ENCODE measurements at places on chromosomes 4 and X.

DNA sequence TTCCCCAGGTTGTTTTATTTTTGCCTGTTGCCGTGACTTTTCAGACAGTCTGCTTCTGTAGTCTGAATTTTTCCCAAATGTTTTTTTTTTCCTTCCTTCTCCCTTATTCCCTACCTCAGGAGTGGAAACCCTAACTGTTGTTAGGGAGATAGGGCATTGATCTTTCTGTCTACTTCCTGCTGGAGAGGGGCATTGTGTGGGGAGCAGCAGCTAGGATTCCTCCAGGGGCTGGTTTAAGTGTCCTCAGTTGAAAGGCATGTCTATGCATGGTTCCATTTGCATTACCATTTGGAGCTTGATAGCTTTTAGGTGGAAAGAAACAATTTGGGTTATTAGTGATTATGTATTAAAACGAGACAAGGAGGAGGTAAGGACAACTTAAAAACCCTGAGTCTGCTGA lies 383.9 kb downstream of the DCAF12L2 start:
- no peak for DNase-seq

DNA sequence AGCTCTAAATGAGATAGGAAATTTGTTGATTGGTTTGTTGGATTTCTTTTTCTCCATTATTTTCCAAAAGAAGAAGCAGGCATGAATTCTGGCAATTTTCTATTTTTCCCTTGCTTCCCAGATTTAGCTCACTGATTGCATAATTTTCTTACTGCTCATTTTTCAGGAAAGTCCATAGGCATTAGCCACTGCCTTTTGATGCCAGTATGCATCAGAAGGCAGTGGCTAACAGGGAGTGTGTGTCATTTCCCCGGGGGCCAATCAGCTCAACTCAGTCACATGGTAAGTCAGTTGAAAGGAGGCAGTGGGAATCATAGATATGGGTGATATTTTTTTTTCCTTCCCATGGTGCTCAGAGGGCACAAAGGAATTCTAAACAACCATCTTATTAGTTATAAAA lies 156.7 kb downstream of the TRIML1 start:
- peak; percentile 14 for DNase-seq

DNA sequence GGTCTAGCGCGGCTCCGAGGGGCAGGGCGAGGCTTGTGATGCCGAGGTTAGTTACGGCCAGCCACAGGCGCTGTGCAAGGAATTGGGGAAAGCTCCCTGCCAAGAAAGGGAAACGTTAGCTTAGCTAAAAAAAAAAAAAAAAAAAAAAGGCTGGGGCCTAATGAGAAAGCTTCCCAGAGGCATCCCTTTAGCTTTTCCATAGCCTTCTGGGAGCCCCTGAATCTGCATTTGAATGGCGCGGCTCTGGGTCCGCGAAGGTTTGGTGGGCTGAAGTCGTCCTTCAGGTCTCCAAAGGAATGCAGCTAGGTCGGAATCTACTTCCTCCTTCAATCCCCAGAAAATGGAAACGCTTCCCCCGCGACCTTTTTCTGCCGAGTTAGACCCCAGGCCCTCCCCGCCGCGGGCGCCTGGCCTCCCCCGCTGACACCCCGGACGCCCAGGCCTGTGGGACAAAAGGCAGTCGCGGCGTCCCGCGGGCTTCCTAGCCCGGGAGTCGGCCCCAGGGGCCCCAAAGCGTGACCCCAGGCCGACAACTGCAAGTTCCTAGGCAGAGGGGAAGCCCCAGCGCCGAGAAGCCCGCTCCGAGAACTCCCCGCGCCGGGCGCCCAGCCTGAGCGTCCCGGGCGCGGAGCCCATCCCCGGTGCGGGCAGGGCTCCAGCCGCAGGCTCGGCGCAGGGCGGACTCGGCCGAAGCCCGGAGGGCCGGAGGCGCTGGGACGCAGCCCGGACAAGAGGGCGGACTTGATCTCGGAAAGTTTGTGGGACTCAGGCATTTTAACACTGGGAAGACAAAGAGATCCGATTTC lies 605 bp upstream of the FAT1 start:
- peak; percentile 64 for DNase-seq

GRCh38 chr4:153483432-153484418 lies 17.6 kb downstream of the TMEM131L start:
- DNase-seq: no peak

- no peak for DNase-seq
Observed at GRCh38 chr4:62640296-62640695, 1440.2 kb downstream of the ADGRL3 start.

All from AG10803 (cell line).